Myometrial cell (primary cell): ENCODE measurements at places on chromosomes 3 and 15. TPM values are rescaled to one million over a fixed set of nuclear protein-coding genes. Genes with fewer than 3 reads are reported as not detected.

The PYGO1 gene
- 2.0 and 3.9 TPM in 2 replicates for total RNA-seq

The UROC1 gene
- not detected in 2 replicates for total RNA-seq

The SIN3A gene
- total RNA-seq: 24.6 and 25.7 TPM in 2 replicates

The ITIH1 gene
- total RNA-seq: not detected in 2 replicates

The MNS1 gene
- total RNA-seq: 3.2 and 3.7 TPM in 2 replicates

The CBLB gene
- total RNA-seq: 9.5 and 20.9 TPM in 2 replicates

The MRPL46 gene
- total RNA-seq: 12.4 and 26.9 TPM in 2 replicates

The DUOXA2 gene
- total RNA-seq: not detected in 2 replicates

The HTD2 gene
- 3.9 and 6.3 TPM in 2 replicates for total RNA-seq

The CKMT1A gene
- not detected in 2 replicates for total RNA-seq

The STARD9 gene
- total RNA-seq: 1.2 and 1.9 TPM in 2 replicates

The CLEC3B gene
- 2.3 and 7.2 TPM in 2 replicates for total RNA-seq

The AMT gene
- 0.35 and 0.58 TPM in 2 replicates for total RNA-seq

The C3orf20 gene
- total RNA-seq: not detected in 2 replicates

The CCK gene
- not detected in 2 replicates for total RNA-seq

The RASGRP1 gene
- 1.2 and 4.1 TPM in 2 replicates for total RNA-seq

The PAQR5 gene
- 2.6 and 3.5 TPM in 2 replicates for total RNA-seq

The OXSM gene
- 11.3 and 11.8 TPM in 2 replicates for total RNA-seq

The CLRN1 gene
- not detected in 2 replicates for total RNA-seq

The ZNF770 gene
- total RNA-seq: 13.0 and 18.6 TPM in 2 replicates

The NUDT16 gene
- 15.6 and 18.2 TPM in 2 replicates for total RNA-seq

The CCRL2 gene
- total RNA-seq: 5.0 and 6.6 TPM in 2 replicates

The CPNE4 gene
- total RNA-seq: not detected in 2 replicates

The RETNLB gene
- not detected in 2 replicates for total RNA-seq

The ATG3 gene
- total RNA-seq: 72.4 and 85.4 TPM in 2 replicates

The CFAP92 gene
- total RNA-seq: not detected in 2 replicates

The IL5RA gene
- total RNA-seq: not detected in 2 replicates

The ACOX2 gene
- total RNA-seq: 5.0 and 8.9 TPM in 2 replicates

The ARL14 gene
- not detected in 2 replicates for total RNA-seq

The HYAL1 gene
- total RNA-seq: 1.7 and 2.8 TPM in 2 replicates

The GPR27 gene
- total RNA-seq: not detected in 2 replicates

The FGF12 gene
- total RNA-seq: under 0.01 TPM in 1 of 2 replicates, not detected in the other

The PROS1 gene
- total RNA-seq: 18.2 and 25.3 TPM in 2 replicates

The TUSC7 gene
- total RNA-seq: not detected in 2 replicates

The PLCH1 gene
- total RNA-seq: not detected in 2 replicates

The PLA2G4D gene
- not detected in 2 replicates for total RNA-seq

The CCDC174 gene
- 5.2 and 52.3 TPM in 2 replicates for total RNA-seq

The OR5K2 gene
- total RNA-seq: not detected in 2 replicates

The ZNF80 gene
- total RNA-seq: not detected in 2 replicates

The RASGRF1 gene
- total RNA-seq: 2.3 and 5.2 TPM in 2 replicates

The ADCY5 gene
- total RNA-seq: 0.53 TPM in 1 of 2 replicates, not detected in the other

The EFCC1 gene
- total RNA-seq: not detected in 2 replicates

The FBXL2 gene
- total RNA-seq: 13.8 and 14.9 TPM in 2 replicates

The SLC28A1 gene
- not detected in 2 replicates for total RNA-seq

The FURIN gene
- total RNA-seq: 75.8 and 82.8 TPM in 2 replicates

The P4HTM gene
- total RNA-seq: 18.6 and 45.3 TPM in 2 replicates

The KLF15 gene
- total RNA-seq: 4.6 and 7.1 TPM in 2 replicates

The INSYN1 gene
- not detected in 2 replicates for total RNA-seq

The GOLGA6C gene
- total RNA-seq: not detected in 2 replicates

The SERPINI2 gene
- not detected in 2 replicates for total RNA-seq
